Hematopoietic multipotent progenitor cell treated with erythropoietin and hydrocortisone succinate and interleukin-3 and kit ligand, for 4 days (in vitro differentiated cells): ENCODE measurements at places on chromosomes 6 and 20.

DNA sequence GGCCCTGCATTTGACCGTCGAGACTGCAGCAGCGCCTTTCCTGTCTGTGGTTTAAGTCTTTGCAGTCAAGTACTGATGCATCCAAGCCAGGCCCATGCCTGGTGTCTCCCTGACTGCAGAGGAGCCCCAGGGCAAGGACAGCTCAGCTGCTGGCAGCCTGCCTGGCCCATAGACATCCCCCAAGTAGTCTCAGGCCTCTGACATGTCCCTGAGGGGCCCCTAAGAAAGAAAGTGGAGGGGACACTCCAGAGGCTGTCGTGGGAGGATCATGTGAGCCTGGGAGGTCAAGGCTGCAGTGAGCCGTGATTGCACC, 18.0 kb downstream of the HRH3 start:
- DNase-seq, result no peak

DNA sequence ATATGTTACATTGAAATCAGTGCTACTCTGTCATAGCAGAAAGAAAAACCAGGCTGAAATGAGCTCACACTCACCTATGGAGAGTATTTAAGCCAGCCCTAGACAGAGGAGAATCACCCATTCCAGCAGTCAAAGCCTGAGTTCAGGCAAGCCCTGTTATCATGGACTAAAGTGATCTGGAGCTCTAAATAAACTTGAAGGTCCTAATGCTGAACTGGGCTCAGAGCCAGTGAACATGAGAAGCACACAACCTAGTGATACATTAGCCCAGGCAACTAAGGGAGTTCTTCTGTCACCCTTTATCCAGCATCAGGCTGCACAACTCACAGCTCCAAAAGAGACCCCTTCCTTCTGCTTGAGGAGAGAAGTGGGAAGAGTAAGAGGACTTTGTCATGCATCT, 425.0 kb downstream of the COL12A1 start:
- DNase-seq, result no peak

GRCh38 chr6:159212525-159213280, 43.5 kb downstream of the FNDC1 start:
- DNase-seq, result no peak

- DNase-seq, result no peak
Measured at GRCh38 chr20:61331543-61331942, 79.5 kb downstream of the CDH4 start.
